ENCODE measurements at places on chromosomes 11 and 22. TPM values are rescaled to one million over a fixed set of nuclear protein-coding genes. Genes with fewer than 3 reads are reported as not detected.

DNA sequence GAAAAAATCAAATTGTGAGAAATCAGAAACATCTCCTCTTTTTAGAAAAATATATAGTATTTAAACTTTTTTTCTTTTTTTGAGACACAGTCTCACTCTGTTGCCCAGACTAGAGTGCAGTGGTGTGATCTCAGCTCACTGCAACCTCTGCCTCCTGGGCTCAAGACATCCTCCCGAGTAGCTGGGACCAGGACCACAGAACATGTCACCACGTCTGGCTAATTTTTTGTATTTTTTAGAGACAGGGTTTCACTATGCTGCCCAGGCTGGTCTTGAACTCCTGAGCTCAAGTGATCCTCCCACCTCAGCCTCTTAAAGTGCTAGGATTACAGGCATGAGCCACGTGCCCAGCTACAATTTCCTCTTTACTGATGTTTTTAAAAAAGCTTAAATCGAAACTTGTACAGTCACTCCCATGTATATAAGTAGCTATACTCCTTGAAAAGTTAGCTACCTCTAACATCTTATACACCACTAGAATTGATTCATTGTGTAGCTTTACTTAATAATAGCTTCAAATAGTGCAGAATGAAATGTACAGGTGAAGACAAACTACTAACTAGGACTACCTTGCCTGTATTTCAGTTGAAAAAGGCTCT, 10.3 kb downstream of the EIF4G2 start:
- no peak for DNase-seq

Gene AQP11
- 2.5 TPM for total RNA-seq

GRCh38 chr11:118239509-118240205, 12.5 kb downstream of the MPZL3 start:
- DNase-seq: no peak

- DNase-seq: no peak
These were observed 25.8 kb downstream of the ADAMTS8 start for GRCh38 chr11:130402570-130402969.

Gene GRM5
- total RNA-seq: 0.53 TPM

Gene OR8G5
- total RNA-seq: not detected

Gene ARHGEF17
- 30.7 TPM for total RNA-seq

- no peak for DNase-seq
These were observed 128.7 kb upstream of the TOP3B start for GRCh38 chr22:22111267-22111751.

Data from urinary bladder (tissue), 4 donors.